ENCODE measurements at places on chromosomes 3 and 15. TPM values are rescaled to one million over a fixed set of nuclear protein-coding genes. Genes with fewer than 3 reads are reported as not detected.

Gene ACTRT3
- 3.5 TPM for total RNA-seq

Gene INKA1
- total RNA-seq, result 20.1 TPM

Gene SSR3
- total RNA-seq, result 684 TPM

Gene IL12A
- total RNA-seq, result 0.20 TPM

Gene PPP1R14D
- not detected for total RNA-seq

Gene TICRR
- total RNA-seq, result 14.9 TPM

All from foreskin keratinocyte (primary cell).